ENCODE measurements at places on chromosomes 4 and X.

GRCh38 chr4:72418458-72418857 lies 150.6 kb downstream of the ADAMTS3 start:
- DNase-seq: no peak

GRCh38 chrX:18887825-18888212 lies 96.1 kb downstream of the PHKA2 start:
- no peak for DNase-seq

GRCh38 chr4:186297013-186297645 lies 31.1 kb downstream of the F11 start:
- DNase-seq: peak; percentile 9

- DNase-seq: no peak
These were observed 32.8 kb downstream of the TSC22D3 start for GRCh38 chrX:107742700-107743191.

GRCh38 chr4:103482893-103483292 lies 236.9 kb downstream of the TACR3 start:
- no peak for DNase-seq

DNA sequence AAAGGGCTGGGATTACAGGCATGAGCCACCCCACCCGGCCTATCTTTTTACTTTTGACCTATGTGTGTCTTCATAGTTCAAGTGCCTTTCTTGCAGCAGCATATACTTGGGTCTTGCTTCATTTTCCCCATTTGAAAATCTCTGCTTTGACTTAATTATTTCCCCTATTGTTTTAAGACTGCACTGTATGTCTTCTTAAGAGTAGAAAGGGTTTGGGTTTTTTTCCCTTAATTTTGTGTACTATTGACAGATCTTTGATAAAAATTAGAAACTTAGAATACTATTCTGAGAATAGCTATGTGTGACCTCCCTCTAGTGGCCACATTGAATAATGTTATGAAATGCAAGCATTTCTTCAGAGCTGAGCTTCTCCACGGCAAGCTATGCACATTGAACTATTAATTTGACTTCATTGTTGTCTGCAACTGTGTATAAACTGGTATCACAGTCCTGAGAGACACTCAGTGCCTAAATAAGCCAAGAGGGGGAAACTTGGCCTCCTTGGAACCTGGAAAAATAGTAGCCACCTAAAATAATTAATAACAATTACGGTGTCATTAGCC lies 8.7 kb upstream of the SLC25A4 start:
- peak; percentile 41 for DNase-seq

- DNase-seq: no peak
These were observed 45.2 kb downstream of the STARD8 start for GRCh38 chrX:68692651-68693050.

GRCh38 chr4:8597791-8598190 lies 5.2 kb downstream of the CPZ start:
- DNase-seq: no peak

DNA sequence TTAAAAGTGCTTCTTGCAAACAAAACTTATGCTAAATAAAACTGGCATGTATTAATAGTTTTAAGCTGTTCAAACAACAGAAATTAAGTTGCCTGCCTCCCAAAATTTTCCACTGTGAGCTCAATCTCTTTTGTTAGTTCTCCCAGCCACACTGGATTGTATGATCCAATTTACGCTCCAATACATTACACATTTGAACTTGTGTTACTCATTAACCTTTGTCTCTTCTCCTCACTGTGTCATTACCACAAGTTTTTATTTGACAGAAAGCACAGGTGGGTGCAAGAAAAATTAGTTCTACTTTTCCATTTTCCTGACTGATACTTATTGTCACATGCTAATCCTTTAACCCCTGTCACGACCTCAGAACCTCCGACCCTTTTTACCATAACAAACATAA lies 55.5 kb downstream of the SHISA3 start:
- no peak for DNase-seq

DNA sequence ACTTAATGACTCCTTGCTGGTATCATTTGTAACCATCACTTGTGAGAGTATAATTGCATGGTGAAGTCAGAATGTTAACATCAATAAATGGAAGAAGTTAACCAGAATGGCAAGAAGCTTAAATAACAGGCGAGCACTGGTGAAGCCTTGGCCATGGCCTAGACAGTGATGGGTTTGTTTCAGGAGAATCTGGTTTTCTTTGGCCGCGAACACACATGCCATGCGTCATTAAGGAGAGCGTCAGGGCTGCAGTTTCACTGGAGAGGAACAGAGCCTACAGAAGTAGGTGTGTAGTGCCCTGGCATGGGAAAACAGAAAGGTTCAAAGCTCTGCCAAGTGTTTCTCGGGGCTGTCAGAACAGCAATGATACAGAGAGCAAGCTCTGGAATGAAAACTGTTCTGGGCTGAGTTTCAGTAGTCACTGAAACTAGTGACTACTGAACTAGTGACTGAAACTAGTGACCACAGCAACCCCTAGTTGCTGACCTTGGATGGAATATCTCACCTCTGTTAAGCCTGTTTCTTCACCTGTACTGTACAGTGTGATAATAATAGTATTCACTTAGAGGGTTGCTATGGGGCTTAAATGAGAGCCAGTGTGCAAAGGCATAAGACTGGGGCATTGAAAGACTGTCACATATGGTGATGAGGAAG lies 93.8 kb downstream of the C4orf51 start:
- DNase-seq: no peak

DNA sequence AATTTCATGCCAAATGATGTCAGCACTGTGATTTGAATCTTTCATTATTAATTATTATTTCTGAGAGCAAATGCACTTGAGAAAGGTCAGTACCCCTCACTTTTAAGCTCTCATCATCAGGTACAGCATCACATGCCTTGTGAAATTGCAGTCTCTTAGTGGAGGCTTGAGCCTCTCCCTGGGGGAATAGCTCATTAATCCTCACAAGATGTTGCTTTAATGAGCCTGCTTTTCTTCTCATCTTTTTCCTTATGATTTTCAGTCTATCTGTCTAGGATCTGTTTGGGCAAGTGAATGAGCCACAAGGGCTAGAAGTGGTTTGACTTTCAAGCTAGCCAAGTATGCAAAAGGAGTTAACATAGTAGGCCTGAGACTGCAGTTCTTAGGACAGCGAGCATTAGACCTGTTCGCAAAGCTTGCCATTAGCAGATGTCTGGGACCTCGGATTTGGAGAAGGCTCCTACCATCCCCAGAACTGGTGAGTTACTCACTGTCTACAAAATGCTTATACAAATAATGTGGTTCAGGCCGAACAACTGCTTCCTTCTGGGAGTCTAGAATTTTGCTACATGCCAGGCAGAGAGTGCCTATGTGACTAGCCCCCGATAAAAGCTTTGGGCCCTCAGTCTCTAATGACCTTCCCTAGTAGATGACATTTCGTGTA lies 174.5 kb downstream of the IL15 start:
- no peak for DNase-seq

- no peak for DNase-seq
These were observed 104.7 kb upstream of the SMIM10 start for GRCh38 chrX:134886002-134886596.

DNA sequence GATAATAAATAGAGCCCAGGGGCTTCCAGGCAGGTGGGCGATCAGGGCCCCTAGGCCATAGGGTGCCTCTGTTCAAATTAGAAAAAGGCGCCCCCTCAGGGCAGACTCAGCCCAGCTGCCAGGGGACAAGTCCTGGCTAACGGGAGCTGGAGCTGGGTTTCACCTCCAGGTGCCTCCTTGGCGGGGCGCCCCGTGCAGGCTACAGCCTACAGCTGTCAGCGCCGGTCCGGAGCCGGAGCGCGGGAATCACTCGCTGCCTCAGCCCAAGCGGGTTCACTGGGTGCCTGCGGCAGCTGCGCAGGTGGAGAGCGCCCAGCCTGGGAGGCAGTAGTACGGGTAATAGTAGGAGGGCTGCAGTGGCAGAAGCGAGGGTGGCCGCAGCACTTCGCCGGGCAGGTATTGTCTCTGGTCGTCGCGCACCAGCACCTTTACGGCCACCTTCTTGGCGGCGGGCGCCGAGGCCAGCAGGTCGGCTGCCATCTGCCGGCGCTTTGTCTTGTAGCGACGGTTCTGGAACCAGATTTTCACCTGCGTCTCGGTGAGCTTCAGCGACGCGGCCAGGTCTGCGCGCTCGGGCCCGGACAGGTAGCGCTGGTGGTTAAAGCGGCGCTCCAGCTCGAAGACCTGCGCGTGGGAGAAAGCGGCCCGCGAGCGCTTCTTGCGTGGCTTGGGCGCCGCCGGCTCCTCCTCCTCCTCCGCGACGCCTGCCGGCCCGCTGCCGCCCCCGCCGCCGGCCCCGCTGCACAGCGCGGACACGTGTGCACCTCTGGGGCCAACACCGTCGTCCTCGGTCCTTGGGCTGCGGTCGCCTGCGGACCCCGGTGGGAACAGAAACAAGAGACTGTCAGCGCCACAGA lies 2.4 kb downstream of the NKX3-2 start:
- DNase-seq: no peak

- DNase-seq: no peak
These were observed 61.2 kb downstream of the STK32B start for GRCh38 chr4:5112333-5113095.

DNA sequence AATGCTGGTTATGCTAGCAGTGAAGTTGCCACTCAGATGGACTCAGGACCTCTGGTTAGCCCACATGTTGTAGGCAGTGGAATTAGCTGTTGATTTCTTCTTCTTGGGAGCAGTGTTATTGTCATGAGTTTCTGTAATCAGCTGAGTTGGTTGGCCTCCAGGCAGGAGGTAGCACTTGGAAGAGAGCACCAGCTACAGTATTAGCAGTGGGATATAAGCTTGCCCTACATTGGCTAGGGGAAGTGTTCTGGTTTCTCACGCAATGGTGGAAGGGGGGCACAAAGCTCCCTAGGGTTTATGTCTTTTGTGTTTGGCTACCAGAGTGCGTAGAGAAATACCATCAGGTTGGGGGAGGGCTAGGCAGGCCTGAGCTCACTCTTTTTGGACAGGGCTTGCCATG lies 34.0 kb upstream of the UCP1 start:
- no peak for DNase-seq

- no peak for DNase-seq
These were observed 76.4 kb downstream of the NBDY start for GRCh38 chrX:56805399-56805798.

GRCh38 chr4:8123389-8123788 lies 35.2 kb downstream of the ABLIM2 start:
- DNase-seq: no peak

GRCh38 chrX:121160987-121161386 lies 113.6 kb downstream of the GLUD2 start:
- peak; percentile 3 for DNase-seq

DNA sequence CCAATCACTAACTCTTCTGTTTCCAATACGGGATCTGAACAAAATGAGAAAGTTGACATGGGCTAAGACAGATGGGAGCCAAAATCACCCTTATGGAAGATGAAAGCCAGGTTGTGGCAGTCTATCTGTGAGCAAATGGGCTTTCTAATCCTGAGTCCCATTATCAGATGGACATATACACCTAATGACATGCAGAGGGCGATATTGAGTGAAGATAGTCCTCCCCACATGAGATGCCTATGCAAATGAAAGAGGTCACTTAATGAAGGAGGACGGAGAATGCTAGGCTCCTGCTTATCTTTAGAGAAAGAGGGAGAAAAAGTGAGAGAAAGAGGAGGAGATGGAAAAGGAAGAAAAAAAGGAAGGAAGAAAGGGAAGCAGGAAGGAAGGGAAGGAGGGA lies 547.5 kb downstream of the NLGN4X start:
- no peak for DNase-seq

- no peak for DNase-seq
These were observed 6.0 kb downstream of the GRIA3 start for GRCh38 chrX:123190096-123190495.

DNA sequence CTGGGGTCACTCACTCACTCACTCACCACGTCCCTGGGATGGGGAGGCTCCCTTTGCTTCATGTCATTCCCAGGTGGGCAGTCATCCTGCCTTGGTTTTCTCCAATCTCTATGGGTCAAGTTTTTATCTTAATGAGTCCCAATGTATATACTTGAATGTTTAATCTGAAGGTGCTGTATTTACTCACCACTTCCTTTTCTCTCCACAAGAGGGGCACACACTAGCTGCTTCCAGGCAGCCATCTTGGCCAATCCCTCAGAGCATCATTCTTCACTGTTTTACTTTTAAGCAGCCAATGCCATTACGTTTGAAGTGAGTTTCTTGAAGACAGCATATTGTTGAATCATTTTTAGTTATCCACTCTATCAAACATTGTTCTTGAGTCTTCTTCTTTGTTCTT lies 153.4 kb upstream of the ARSJ start:
- no peak for DNase-seq

DNA sequence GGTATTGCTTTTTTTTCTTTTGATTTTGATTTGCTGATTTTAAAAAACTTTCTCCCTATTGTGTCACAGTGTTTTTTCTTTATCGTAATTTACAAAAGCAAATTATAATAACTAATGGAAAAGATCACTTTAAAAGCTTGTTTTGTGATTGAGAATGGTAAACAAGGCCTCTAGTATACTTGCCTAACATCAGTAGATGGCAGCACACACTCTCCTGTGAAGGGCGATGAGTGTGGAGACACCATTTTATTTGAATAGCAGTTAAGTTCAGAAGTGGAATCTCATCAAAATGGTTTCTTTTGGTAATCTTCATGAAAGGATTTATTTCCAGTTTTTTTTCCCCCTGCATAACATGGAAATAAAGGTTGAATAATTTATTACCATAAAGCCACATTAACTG lies 72.3 kb downstream of the PAK3 start:
- peak; percentile 14 for DNase-seq

GRCh38 chr4:114874321-114874720 lies 239.1 kb downstream of the NDST4 start:
- no peak for DNase-seq

- peak; percentile 62 for DNase-seq
These were observed 17.5 kb downstream of the PTTG2 start for GRCh38 chr4:37977471-37978247.

DNA sequence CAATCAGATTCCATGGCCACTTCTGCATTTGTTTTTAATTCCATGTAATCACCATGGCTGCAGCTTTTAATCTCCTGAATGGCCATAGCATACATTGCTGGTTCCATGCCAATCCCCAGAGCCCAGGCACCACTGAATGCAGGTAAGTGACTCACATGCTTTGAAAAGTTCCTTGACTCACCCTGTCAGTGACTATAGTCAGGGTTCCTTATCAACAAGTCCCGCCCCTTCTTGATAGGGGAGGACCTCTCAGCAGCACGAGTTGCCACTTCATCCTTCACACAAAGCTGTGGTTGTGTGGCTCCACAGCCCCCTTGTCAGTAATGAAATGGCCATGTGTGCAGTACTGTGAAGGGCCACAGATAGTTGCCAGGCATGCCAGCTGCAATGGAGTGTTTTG lies 516.6 kb downstream of the PPARGC1A start:
- peak; percentile 6 for DNase-seq

GRCh38 chrX:114787061-114787460 lies 203.2 kb downstream of the HTR2C start:
- no peak for DNase-seq

GRCh38 chr4:47641755-47642154 lies 156.7 kb downstream of the ATP10D start:
- DNase-seq: no peak

GRCh38 chr4:80154545-80154933 lies 42.8 kb upstream of the PRDM8 start:
- DNase-seq: no peak
